ENCODE measurements at places on chromosomes 5 and 9.

GRCh38 chr9:78296201-78296892 is 578 bp upstream of the PSAT1 start:
- DNase-seq: no peak

DNA sequence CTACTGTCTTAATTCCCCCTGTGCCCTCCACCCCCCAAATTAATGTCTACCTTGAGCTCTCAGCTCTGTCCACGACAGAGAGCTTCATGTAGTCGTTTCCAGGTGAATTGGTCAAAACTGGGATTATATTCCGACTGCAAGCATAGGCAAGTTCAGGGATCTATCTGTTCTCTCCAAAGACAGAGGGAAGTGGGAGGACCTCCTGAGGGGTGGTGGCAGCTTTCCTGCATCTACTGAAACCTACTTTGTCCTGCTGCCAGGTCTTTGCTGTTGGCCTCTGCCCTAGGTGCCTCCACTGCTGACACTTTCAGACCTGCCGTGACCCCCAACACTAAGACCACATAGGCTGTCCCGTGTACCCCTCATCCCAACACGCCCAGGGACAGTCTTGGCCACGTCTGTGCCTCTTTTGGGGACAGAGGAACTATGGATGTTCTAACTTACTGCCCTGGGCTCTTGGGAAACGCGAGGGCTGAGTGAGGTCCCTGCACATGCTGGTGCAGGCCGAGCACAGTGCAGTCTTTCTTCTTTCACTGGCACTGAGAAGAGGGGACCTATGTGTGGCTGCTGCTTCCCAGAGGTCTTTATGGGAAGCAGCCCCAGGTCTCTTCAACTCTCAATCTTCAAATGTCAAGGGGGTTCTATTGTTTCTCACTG is 125.6 kb downstream of the NTRK2 start:
- DNase-seq: no peak

GRCh38 chr5:75648712-75649111 is 37.5 kb downstream of the ANKDD1B start:
- DNase-seq: no peak

GRCh38 chr9:36401164-36401740 is 1.2 kb upstream of the RNF38 start:
- no peak for DNase-seq

GRCh38 chr5:59645380-59645779 is 248.1 kb downstream of the PDE4D start:
- DNase-seq: no peak

Data from amygdala (tissue), 56 donors.